ENCODE measurements at places on chromosomes 3 and 15.

DNA sequence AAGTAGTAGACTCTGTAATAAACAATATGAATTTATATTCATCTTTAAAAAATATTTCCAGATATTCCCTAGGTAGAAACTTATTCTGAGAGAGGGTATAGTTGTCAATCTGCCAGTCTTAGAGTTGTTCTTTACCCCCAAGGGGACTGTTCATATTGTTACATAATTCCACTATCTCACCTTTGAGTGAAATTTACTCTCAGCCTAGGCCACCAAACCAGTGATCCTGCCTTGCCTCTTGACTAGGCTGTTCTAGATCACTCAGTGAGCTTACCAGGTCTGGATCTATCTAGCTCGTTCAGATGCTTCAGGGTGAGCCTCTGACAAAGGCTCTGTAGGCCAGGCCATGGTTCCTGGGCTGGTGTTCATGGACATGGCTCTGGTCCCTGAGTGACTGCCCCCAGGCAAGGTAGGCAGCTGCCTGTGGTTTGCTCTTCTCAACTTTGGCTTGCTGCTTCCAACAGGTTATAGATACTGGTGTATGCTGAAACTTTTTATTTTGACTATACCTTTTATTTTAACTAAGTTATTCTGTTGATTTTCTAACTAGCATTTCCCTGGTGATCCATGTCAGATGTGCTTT is 27.6 kb downstream of the ZNF592 start:
- DNase-seq: no peak

GRCh38 chr15:95520511-95520910 is 810.0 kb upstream of the NR2F2 start:
- peak; percentile 37 for DNase-seq

GRCh38 chr3:111531446-111531845 is 10.6 kb upstream of the CD96 start:
- peak; percentile 70 for DNase-seq

- DNase-seq: no peak
These were observed 237.5 kb upstream of the CHRM5 start for GRCh38 chr15:33730815-33731214.

GRCh38 chr3:165920984-165921383 is 83.8 kb upstream of the BCHE start:
- no peak for DNase-seq

DNA sequence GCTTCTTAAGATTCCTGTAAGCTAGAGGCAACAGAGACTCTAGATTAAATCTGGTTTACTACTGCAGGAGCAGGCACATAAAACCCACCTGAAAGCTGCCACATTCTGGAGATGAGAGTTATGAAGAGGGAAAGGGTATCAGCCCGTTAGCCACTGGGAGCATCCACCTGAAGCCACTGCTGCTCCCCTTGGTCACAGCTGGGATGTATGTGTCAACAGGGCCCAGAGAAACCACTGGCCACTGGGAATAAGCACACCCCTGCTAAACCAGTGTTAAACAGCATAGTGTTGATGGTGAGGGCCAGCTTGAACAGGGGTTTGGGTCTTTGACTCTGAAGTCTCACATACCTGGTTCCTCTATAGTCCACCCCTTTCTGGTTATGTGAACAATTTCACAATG is 10.9 kb downstream of the SLCO2A1 start:
- DNase-seq: no peak

GRCh38 chr15:73826711-73827251 is 46.6 kb upstream of the TBC1D21 start:
- no peak for DNase-seq

GRCh38 chr3:79551997-79552396 is 215.8 kb downstream of the ROBO1 start:
- DNase-seq: no peak

- no peak for DNase-seq
These were observed 91.1 kb downstream of the RSRC1 start for GRCh38 chr3:158200955-158201354.

- no peak for DNase-seq
These were observed 41.9 kb downstream of the EMC4 start for GRCh38 chr15:34266751-34267150.

DNA sequence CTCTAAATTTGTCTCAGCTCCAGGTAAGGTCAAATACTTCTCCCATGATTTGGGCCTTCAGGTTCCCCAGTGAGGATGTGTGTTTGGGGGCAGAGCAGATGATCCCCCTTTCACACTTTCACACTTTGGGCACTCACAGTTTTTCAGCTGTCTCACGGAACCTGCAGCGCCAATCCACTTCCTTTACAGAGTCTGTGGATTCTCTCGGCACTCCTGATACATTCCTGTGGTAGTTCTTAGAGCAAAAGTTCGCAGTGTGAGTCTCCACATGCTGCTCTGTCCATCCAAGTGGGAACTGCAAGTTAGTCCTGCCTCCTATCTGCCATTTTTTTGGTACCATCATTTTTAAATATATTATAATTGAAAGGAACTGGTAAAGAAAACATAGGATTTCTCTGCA is 20.2 kb upstream of the CPOX start:
- DNase-seq: peak; percentile 34
